ENCODE measurements at places on chromosomes 6 and 20.
A peak's percentile ranks its signal among the peaks of the same experiment; 100 is the strongest.

DNA sequence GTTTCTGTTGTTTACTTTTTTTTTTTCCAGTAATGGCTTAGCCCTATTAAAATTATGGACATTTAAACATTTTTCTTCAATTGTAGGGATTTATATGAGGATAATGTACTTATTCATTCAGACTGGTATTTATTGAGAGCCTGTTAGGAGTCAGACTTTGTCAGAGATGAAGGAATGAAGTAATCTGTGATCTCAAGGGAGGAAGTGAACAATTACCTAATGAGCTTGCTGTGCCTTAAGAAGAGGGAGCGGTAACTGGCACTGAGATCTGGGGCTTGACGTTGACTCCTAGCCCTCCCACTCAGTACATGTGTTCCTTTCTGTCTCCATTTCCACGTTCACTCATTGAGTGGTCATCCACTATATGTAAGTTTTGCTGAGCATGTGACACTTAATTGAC, 12.6 kb downstream of the AFDN start:
- DNase-seq = no peak

- no peak for DNase-seq
Observed at GRCh38 chr6:41643899-41644269, 5.6 kb downstream of the MDFI start.

DNA sequence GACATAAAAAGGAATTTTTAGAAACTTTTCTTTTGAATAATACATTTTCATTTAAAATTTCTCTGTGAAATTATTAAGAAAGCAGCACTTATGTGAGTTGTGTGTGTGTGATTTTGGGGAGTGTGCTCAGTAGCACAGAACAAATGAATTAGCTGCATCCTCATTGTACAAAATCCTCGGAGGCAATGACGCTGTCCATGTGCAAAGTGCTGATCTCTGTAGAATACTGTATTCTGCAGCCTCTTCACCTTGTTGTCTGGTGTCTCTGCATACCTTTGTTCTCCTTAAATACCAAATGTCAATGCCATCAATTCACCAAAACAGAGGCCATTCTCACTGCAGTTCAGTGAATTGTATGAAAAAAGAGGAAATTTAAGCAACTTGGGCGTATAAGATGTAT, 838.4 kb downstream of the QKI start:
- no peak for DNase-seq

DNA sequence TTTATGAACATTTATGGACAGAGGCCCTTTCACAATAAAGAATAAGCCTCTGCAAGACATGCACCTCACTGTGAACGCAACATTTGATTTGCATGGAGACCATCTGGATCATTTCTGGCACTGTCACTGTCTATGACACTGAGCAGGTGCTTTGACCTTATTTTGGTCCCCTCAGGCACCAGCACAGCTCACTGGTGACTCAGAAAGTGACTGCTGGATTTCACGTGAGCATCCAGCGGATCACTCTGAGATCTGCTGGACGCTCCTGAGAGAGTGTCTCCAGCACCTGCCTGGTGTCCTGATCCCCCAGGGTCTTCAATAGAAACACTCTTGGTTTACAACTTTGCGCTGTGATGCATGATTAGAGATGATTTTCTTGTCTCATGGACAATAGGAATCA, 375.7 kb downstream of the TENT5A start:
- DNase-seq = no peak

GRCh38 chr6:10720265-10720959, 2.5 kb upstream of the TMEM14C start:
- DNase-seq = peak; percentile 7

GRCh38 chr20:33450867-33451266, 7.3 kb upstream of the SNTA1 start:
- DNase-seq = no peak
